ENCODE measurements at places on chromosomes 1 and 21.

DNA sequence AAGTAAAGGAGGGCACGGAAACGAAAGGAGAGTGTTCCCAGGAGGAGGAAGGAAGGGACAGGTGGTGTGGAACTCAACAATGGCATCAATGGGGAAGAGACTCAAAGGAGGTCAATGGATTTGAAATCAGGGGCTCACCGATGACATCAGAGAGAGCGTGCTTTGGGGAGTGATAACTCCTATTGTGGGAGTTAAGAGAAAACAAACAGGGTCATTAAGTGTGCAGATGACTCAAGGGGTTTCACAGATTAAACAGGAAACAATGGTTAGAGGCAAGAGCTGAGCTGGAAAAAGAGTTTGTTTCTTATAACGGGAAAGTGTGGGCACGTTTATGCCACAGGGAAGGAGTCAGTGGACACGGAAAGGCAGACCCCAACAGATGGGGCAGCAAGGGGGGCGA lies 629.1 kb downstream of the SMYD3 start:
- DNase-seq, result no peak

DNA sequence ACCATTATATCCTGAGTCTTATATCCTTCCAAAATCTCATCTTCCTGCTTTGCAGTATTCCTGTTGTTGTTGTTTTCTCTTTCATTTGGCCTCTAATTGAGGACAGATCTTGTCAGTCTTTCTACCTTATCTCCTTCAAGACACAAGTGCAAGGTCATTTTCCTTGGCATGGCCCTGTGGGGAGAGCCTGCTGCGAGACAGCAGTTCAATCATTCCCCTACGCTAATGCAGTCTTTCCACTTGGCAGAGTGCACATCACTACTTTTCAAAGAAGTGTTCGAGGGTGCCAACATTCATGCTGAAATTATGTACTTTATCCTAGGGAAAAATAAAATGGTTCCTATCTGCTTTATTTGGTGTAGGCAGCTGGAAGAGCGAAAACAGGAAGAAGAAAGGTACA lies 130.3 kb upstream of the SPATA6 start:
- DNase-seq, result no peak

GRCh38 chr1:35655196-35655595 lies 13.9 kb upstream of the PSMB2 start:
- DNase-seq, result no peak

DNA sequence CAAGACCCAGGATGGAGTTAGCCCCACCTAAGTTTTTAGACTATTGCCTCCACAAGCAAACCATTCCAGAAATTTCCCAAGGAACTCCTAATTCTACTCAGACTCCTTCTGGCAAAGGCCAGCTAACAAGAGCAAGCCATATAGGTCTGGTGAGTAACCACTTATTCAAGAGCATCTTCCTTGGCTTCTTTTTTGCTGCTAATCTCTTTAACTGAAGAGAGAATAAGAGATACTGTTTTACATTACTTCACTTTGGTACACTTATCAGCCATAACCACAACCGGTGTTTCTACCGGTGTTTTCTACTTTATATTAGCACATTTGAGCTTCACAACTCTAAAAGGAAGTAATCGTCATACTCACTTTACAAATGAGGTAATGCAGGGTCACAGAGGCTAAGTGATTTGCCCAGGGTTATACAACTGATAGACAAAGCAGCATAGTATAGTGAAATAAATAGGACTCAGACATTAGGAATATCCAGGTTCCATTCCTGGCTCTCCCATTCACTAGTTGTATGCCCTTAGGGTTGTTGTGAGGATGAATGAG lies 1.7 kb upstream of the EPS15 start:
- no peak for DNase-seq

DNA sequence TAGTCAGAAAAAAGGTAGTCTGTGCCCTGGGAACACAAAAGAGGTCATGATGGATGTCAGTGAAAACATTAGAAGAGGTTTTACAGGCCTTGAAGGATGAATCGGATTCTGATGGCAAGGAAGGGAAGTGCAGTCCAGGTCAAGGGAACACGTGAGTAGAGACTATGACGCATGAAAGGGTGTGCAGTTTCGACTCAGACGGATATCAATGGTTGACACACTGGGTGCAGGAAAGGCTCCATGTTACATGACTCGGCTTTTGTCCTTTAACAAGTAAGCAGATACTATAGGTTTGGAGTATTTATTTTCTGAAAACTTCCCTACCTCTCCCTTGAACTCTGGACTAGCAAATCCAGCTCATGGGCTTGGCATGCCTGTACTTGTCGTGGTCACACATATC lies 55.3 kb downstream of the SEC16B start:
- DNase-seq, result no peak

DNA sequence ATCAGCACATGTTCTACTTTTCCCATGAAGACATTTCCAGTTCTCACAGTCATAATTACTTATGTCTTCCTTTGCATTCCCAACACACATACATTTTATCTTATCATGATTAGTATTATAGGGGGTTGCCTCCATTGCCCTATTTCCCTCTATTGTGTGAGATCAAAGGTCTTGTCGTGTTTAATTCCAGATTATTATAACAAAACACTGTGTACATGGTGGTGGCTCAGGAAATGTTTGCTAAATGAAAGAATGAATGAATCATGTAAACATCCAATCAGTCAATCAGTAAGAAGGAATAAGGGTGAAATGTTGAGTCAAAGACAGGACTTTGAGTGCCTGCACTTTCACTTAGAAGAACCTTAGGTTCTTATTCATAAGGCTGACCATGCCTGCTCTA lies 376.0 kb downstream of the SMYD3 start:
- DNase-seq, result no peak

Measured in stimulated activated CD4-positive, alpha-beta T cell treated with anti-CD3 and anti-CD28 coated beads, Interleukin-15, amount 100 ng/mL, for 1 hour (primary cell).